Activated T-helper 17 cell treated with anti-CD3 and anti-CD28 coated beads, Interleukin-2, amount 50 U/mL, for 72 hours (primary cell): ENCODE measurements at places on chromosomes 11 and 22. TPM values are rescaled to one million over a fixed set of nuclear protein-coding genes. Genes with fewer than 3 reads are reported as not detected.

GRCh38 chr11:121199516-121199915 lies 93.1 kb upstream of the SC5D start:
- ATAC-seq: no peak
- peaks cover 24% of the 10 kb centered on the region for H3K27me3 ChIP-seq
- peaks cover 5% of the 10 kb centered on the region for H3K4me1 ChIP-seq
- no peak overlapping the region for H3K4me3 ChIP-seq

DNA sequence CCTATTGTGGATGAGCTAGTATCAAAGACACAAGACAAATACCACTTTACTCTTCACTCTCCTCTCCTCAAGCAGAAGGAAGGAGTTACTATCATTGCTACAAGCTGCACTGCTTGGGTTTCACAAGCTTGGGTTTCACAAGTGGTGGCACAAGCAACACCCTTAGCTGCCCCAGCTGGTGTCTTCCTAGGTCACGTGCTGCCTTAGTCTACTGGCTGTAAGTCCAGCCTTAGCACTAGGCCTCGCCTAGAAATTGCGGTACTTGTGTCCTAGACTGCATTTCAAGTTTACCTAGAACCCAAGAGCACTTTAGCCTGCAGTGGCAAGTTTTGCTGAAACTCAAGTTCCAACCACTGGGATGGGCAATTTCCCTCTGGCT lies 86.6 kb downstream of the EHF start:
- no peak overlapping the region for H3K27ac ChIP-seq
- ATAC-seq: no peak
- no peak overlapping the region for H3K4me3 ChIP-seq
- H3K36me3 ChIP-seq: no peaks in the 10 kb centered on the region
- H3K27me3 ChIP-seq: peaks cover 14% of the 10 kb centered on the region
- no peaks in the 10 kb centered on the region for H3K4me1 ChIP-seq

DNA sequence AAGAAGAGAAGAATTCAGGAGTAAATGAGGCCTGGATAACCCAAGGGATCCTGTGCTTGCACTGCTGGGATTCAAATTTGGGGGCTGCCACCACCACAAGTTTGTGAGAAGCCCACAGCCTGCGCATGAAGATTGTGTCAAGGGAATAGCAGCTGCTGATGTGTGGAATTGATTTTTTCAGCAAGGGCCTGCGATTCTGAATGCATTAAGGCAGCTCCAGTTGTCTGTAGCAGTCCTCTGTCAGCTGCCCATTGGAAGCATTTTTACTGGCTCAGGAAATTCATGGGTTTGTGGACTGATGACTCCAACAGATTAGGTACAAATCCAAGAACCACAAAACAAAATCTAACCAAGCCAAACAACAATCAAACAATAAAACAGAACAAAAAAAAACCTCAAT lies 14.0 kb downstream of the ARVCF start:
- no peaks in the 10 kb centered on the region for H3K36me3 ChIP-seq
- no peaks in the 10 kb centered on the region for H3K27me3 ChIP-seq
- ATAC-seq: no peak

DNA sequence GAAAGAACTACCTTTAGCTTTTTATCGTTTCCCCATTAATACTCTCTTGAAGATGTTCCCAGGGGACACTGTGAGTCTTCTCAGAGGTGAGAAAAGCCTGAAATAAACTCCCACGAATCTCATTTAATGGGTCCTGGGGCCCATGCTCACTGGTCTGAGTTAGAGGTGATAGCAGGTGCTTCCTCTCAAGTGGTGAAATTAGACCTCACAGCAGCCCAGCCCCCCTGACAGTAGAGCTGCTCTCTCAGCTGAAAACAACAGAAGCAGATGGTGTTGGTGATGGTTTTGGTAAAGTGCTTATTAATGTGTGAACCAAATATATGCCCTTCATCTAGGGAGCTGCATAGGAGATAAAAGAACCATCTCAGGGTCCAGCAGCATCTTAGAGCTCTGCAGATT lies 76.8 kb upstream of the VPREB1 start:
- peak overlapping the region; percentile 77 for H3K4me3 ChIP-seq
- peaks cover 4% of the 10 kb centered on the region for H3K4me1 ChIP-seq
- peak overlapping the region; percentile 87 for H3K27ac ChIP-seq
- peaks cover 4% of the 10 kb centered on the region for H3K27me3 ChIP-seq
- no peak for ATAC-seq
- H3K36me3 ChIP-seq: no peaks in the 10 kb centered on the region

LINC01488 gene
- total RNA-seq: not detected

GRCh38 chr11:66059966-66060680 lies 8.0 kb downstream of the SF3B2 start:
- H3K27me3 ChIP-seq: no peaks in the 10 kb centered on the region
- ATAC-seq: no peak
- H3K36me3 ChIP-seq: peaks cover 100% of the 10 kb centered on the region
- peak overlapping the region; percentile 91 for H3K27ac ChIP-seq
- peaks cover 31% of the 10 kb centered on the region for H3K4me1 ChIP-seq
